ENCODE measurements at places on chromosomes 2 and 18. TPM values are rescaled to one million over a fixed set of nuclear protein-coding genes. Genes with fewer than 3 reads are reported as not detected.

The ANKRD30B gene
- not detected for total RNA-seq

The ZNF892 gene
- total RNA-seq: 2.5 TPM

The VIL1 gene
- total RNA-seq: not detected

The HAAO gene
- total RNA-seq: not detected

The KCNK3 gene
- not detected for total RNA-seq

The REG1B gene
- not detected for total RNA-seq

The COBLL1 gene
- total RNA-seq: 14.6 TPM

All from airway epithelial cell (primary cell).